ENCODE measurements at places on chromosomes 7 and 10.

GRCh38 chr7:125845686-125846085 is 916.1 kb upstream of the POT1 start:
- no peak for DNase-seq

DNA sequence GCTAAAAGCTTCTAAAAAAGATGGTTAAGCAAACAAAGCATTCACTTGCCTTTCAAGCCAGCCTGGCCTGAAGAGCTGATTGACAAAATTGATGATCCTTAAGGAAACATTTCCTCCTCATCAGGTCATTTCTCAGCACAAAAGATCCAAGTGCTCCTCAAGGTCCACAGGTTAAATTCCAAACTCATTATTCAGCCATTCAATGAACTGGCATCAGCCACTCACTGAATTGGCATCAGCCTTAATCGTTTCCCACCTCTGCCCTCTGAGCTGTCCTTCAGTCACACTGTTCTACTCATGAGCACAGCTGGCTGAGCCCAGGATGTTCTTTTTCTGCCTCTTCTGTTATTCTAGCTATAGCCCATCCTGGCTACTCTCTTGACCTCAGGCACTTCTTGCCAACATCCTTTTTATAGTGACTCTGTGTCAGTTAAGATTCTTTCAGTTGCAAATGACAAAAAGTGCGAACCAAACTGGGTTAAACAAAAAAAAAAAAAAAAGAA is 147.5 kb downstream of the RAB11FIP2 start:
- DNase-seq: no peak

DNA sequence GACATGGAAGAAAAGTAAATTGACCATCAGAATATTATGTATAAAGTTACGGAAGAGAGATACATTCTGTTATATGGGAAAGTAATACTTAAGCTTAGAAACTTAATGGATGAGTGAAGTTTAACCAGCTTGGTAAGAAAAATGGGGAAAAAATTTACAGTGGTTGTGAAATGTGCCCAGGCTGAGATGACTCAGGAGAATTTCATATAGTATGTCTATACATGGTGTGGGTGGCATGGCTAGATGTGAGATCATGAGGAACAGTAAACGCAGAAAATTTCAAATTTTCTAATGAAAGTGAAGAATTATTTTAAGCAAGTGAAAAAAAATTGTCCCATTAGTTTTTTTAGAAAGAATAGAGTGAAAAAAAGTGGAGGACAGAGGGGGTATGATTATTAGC is 552.5 kb upstream of the SORCS1 start:
- DNase-seq: no peak

- no peak for DNase-seq
These were observed 146.6 kb downstream of the LCOR start for GRCh38 chr10:96978621-96979154.

DNA sequence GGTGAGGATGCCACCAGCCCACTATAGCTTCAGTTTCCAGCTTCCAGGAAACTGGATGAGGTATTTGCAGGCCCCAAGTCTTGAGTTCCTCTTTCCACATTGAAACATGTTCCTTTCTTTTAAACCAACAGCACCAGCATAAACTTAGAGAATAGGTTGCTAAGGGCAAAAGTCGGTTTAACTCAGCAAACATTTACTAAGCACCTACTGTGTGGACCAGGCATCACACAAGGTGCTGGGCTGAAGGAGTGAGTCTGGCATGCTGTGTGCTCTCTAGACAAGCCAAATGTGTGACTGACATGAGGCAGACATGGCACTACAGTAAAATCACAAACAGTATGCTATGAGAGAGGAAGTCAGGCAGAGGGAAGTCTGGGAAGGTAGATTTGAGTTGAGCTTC is 11.0 kb upstream of the RASSF4 start:
- DNase-seq: no peak

DNA sequence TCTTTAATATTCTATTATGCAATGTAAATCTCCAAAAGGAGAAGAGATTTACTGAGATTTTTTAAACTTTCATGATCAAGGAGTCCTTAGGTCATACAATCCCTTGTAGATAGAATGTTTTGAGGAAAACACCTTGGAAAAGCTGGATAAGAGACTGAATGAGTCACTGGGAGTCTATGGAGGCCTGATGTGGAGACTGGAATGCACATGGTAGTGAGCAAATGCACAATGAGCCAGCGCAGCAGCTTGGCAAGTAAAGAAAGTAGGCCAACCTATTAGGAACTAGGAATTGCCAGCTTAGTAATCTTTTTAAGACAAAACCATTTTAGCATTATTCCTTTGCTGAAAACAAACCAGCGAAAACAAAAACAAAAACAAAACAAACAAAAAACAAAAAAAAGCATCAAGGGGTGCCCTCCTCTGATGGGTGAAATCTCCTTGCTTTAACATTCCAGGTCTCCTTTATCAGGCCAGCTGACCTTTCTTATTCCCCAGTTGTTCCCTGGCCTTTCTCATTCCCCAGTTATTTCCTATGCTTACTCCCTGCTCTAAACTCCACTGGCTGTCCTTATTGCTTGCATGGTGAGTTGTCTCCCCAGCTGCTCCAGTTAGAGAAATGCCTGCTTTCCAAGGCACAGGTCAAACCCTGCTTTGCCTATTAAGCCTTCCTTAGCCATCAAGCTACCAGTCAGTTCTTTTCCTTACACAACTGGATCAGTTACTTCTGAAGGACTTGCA is 135.8 kb downstream of the PLCE1 start:
- no peak for DNase-seq

- DNase-seq: no peak
These were observed 149.3 kb downstream of the FGFR2 start for GRCh38 chr10:121448766-121449421.
